Activated CD8-positive, alpha-beta memory T cell treated with anti-CD3 and anti-CD28 coated beads, Interleukin-2, amount 10 ng/mL, durations not matched to agents 7 days and 5 days (primary cell): ENCODE measurements at places on chromosomes 3 and 15.

GRCh38 chr3:98930413-98930812 is 28.9 kb upstream of the DCBLD2 start:
- DNase-seq = no peak

- no peak for DNase-seq
Observed at GRCh38 chr15:57921371-57921770, 144.1 kb downstream of the ALDH1A2 start.

DNA sequence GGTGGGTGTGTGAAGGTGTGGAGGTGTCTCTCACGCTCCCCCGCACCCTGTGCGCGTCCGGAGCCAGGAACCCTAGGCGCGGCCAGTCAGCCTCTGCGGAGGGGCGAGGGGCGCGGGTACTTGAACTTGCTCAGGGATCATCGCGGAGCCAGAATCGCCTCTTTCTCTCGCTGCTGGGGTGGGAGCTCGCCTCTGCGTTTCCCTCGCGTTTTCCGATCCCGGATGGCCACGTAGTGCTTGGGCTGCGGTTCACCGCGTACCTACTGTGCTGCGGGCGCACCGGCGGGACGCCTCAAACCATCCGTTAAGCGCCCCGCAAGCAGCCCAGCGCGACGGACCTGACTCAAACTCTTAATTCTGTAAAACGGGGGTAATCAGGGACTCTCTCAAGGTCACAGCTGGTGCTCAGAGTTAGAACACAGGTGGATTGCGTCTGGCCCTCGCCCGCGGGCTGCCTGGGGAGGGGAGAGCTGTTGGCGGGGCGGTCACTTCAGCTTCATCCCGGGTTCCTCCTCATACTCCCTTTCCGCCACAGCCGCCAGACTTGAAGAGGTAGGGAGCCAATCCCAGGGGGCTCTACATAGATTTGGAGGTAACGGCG is 686 bp downstream of the MYRIP start:
- no peak for DNase-seq

GRCh38 chr3:188389711-188390342 is 235.9 kb downstream of the LPP start:
- DNase-seq = peak; percentile 61

DNA sequence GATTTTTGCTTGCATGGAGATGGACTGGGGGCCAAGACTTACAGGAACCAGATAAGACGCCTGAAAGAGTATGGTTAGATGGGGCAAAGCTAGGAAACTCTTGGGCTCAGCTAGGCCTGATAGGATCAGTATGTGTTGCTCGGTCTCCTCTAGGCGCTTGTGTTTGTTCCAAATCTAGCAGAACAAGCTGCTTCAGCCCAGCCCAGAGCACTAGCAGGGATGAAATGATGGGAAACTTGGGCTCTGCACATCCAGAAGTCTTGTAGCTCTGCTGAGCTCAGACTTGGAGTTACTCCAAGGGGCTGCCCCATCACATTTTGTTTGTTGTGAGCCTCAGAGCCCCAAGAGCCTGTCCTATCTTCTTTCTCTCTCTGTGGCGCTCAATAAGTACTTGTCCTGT is 34.7 kb downstream of the FOXL2 start:
- no peak for DNase-seq

GRCh38 chr3:50573566-50574443 is 4.5 kb downstream of the HEMK1 start:
- DNase-seq = peak; percentile 98

DNA sequence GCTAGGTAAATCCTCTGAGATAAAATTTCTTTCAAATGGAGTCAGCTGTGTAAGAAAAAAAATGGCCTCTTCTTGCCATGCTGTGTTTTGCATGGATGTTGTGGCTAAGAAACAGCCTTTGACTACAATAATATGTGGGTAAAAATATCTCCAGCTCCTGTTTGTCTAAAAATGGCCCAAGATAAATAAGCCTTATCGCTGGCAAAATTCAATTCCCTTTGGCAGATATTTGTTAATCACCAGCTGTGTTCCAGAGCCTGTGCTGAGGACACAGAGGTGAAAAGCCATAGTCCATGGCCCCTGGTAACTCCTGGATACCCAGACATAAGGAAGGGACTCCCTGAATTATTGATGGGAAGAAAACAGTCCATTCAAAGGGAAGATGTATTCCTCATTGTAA is 15.3 kb upstream of the RAMAC start:
- DNase-seq = no peak

GRCh38 chr3:14411166-14411526 is 8.7 kb downstream of the SLC6A6 start:
- DNase-seq = no peak
